ENCODE measurements at places on chromosomes 16 and 17.

DNA sequence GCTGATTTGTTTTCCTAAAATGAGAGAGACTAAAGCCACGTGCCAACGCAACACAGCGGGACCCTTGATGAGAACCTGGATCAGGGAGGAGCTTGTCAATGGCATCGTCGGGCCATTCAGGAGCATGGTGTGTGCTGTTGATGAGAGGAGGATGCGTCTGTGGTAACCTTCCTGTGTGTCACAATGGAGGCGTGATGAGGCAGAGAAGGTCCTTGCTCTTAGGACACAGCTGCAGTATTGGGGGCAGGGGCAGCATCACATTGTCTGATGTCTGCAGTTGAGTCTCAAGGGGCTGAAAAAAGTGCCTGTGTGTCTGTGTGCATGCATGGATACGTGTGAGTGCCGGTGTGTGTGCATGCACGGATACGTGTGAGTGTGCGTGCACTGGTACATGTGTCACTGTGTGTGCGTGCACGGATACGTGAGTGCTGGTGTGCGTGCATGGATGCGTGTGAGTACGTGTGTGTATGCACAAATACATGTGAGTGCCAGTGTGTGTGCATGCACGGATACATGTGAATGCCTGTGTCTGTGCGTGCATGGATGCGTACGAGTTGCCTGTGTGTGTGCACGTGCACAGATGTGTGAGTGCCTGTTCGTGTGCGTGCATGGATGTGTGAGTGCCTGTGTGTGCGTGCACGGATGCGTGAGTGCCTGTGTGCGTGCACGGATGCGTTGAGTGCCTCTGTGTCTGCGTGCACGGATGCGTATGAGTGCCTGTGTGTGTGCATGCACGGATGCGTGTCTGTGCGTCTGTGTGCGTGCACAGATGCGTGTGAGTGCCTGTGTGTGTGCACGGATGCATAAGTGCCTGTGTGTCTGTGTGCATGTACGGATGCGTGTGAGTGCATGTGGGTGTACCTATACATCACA lies 39.3 kb downstream of the BAIAP2 start:
- DNase-seq, result no peak

- DNase-seq, result no peak
These were observed 52.3 kb downstream of the NT5M start for GRCh38 chr17:17355426-17355825.

GRCh38 chr16:75288181-75288580 lies 36.8 kb upstream of the BCAR1 start:
- DNase-seq, result no peak

DNA sequence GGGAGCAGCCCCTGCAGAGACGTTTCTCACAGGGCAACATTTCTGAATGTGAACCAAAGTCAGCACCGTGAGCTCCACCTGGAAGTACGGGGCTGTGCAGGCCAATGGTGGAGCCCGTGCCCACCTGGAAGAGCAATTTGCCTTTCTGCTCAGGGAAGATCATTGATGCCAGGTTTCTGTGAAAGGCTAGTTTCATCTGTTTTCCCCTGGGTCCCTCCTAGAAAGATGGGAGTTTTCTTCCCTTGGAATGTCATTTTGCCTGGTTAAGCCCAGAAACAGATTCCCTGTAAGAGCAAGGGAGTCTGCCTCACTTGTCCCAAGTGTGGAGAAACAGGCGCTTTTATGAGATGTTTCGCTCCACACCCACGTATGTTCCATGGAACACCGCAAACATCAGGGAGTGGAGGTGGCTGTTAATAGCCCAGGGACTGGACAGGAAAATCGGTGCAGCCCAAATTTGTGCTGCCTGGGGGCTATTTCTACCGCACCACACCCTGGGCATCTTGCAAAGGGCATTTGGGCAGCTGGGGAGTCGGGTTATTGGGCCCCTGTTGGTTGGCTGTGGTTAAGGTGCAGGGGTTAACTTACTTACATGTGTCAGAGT lies 2.6 kb downstream of the SLC6A4 start:
- DNase-seq, result no peak

DNA sequence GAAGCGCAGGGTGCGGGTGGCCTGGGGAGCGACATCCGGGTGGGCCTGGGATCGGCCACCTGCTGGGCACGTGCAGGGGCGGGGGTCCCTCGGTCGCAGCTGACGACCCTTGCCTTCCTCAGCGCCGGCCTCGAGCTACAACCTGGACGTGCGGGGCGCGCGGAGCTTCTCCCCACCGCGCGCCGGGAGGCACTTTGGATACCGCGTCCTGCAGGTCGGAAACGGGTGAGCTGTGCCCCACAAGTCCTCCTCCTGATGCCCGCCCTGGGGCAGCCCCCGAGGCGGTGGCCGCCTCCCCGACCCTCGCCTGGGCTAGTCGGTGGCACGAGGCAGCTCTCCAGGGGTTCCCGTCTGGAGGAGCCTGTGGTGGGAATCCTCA lies 1.5 kb downstream of the ITGAL start:
- no peak for DNase-seq

- DNase-seq, result no peak
These were observed 13.4 kb downstream of the EMC6 start for GRCh38 chr17:3682033-3682432.

DNA sequence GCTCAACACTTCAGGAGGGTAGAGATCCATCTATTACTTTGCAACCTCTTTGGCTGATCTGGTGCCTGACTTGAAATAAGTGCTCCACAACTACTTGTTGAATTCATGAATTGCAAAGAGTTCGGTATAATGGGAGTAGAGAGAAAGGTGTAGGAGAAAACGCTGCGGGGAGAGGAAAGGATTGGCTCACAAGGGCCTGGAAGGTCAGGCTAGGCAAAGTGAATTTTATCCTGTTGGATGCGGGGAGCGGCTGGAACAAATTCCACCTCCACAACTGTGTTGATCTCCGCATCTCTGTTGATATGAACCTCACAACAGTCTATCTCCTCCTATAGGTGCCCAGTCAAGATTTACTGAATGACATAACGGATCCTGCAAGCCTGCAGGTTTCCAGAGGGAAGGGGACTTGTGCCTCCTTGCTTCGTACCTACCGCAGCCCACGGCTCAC lies 684 bp downstream of the SLX4 start:
- no peak for DNase-seq

GRCh38 chr16:90046122-90046970 lies 27.1 kb upstream of the DBNDD1 start:
- DNase-seq, result no peak

GRCh38 chr17:74815550-74816370 lies 39.6 kb upstream of the NAT9 start:
- DNase-seq, result no peak

DNA sequence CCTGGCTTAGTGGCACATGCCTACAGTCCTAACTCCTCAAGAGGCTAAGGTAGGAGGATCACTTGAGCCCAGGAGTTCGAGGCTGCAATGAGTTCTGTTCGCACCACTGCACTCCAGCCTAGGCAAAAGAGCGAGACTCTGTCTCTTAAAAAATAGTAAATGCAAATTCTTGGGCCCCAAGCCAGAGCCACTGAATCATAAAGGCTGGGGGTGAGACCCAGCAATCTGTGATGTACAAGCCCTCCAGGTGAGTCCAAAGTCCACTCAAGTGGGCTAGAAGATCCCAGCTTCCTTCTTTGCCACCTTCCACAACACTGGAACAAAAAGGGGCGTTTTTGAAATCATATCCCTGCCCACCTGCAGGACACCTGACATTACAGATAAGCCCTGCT lies 16.9 kb downstream of the TRIM25 start:
- DNase-seq, result no peak

- DNase-seq, result no peak
These were observed 2.4 kb downstream of the CDH11 start for GRCh38 chr16:65119435-65119834.

Measured in fibroblast of villous mesenchyme (primary cell).